Smooth muscle cell of bladder (primary cell): ENCODE measurements at places on chromosomes 16 and 17. TPM values are rescaled to one million over a fixed set of nuclear protein-coding genes. Genes with fewer than 3 reads are reported as not detected.

The TAC4 gene
- not detected in 2 replicates for total RNA-seq

The NRN1L gene
- 0.14 TPM in 1 of 2 replicates, not detected in the other for total RNA-seq

The CDK5R1 gene
- 0.28 and 0.55 TPM in 2 replicates for total RNA-seq

The TAX1BP3 gene
- total RNA-seq, result 124 and 168 TPM in 2 replicates

The TXNDC11 gene
- 29.6 and 30.0 TPM in 2 replicates for total RNA-seq

The CLEC3A gene
- not detected in 2 replicates for total RNA-seq

The ARHGDIG gene
- total RNA-seq, result 0.28 and 1.8 TPM in 2 replicates
